ENCODE measurements at places on chromosomes 7 and 10. TPM values are rescaled to one million over a fixed set of nuclear protein-coding genes. Genes with fewer than 3 reads are reported as not detected.

- DNase-seq = no peak
Observed at GRCh38 chr10:50788951-50789945, 49.5 kb downstream of the ASAH2B start.

DNA sequence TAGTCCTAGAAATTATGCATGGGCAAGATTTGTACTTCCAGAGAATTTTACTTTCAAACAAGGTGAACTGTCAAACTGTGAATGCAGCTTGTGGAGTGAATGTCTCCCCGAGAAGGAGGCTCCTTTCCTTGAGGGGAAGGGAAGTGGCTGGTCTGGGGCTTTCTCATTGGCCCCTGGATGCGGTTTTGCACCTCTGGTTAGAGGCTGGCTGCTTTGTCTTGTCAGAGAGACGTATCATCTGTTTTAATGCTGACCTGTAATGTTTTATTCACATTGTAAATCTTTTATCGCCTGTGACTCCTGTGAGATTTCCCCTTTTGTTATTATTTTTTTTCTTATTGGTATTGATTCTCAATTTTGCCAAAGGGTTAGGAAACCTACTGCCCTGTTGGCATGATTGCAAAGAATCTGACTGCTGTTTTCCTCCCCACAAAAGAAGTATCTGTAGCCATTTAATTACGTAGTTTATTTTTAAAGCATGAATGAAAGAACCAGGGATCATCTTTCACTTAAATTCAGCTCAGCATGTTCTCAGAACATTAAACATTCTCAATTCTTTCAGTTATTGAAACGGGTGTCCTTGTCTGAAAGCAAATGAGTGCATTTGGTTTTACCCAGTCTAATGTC lies 238.3 kb upstream of the NFE2L3 start:
- DNase-seq = no peak

DNA sequence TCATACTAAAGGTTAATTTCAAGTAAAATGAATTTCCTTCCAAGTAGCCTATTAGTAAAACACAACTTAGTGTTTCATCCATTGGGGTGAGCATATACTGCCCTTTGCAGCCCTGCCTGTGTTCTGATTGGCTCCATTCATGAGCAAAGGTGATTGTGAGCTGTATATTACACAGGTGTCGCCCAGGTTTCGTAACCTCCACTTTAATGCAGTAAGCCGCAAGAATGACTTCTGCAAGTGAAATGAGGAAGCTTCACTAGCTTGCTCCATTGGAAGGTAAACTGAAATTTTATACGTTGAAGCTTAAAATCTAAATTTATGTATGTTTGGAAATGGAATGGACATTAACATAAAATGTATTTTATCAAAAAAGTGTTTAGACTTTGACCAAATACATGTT lies 24.4 kb downstream of the MTURN start:
- DNase-seq = no peak

GRCh38 chr7:84142726-84143125 lies 51.9 kb downstream of the SEMA3A start:
- no peak for DNase-seq

GRCh38 chr10:77162697-77163096 lies 474.9 kb downstream of the KCNMA1 start:
- no peak for DNase-seq

DNA sequence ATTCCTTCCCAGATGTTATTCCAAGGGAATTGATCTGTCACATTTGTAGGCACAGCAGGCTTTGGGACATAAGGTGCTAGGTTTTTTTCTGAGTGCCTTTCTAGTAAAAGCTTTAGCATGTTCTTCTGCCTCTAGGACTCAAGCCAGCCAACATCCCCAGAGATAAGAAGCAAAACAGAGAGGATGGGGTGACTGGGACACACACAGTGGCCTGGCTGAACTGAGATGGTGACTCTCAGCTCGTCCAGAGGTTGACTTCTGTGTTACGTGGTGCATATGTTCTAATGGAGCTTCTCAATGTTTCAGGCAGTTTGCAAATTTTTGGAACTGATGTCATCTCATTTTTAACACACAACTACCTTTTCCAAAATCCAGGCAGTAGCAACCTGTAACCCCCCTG lies 188.1 kb upstream of the CELF2 start:
- DNase-seq = no peak

DNA sequence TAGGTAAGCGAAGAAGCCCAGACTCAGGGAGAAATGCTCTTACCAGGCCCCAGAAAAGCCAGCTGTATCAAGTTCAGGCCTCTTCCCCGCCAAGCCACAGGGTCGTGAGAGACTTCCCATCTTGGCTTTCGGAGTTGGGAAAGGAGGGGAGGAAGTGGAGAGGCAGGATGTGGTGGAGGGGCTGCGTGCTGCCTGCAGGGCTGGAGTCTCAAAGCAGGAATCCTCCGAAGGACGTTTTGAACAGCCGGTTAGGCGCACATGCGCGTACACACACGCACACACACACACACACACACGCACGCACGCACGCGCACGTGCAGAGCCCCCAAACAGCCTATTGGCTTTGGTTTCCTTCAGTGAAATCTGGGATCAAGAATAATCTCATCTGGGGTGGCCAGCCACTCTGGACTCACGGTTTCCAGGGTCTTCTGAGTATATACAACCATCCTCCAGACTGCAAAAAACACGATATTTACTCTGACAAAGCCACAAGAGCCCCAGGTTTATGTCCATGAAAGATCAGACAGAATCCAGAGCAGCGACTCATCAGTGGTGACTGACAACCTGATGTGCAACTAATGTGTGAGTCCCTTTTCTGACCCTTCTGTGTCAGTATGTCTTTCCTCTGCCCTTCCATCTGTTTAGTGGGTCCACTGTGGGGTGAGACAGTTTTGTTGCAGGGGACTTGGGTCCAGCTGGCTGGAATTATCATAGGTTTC lies 115.0 kb upstream of the ZNF438 start:
- peak; percentile 36 for DNase-seq

GRCh38 chr7:83941300-83941699 lies 253.3 kb downstream of the SEMA3A start:
- DNase-seq = no peak

GRCh38 chr7:2928613-2929311 lies 84.7 kb upstream of the GNA12 start:
- no peak for DNase-seq

GRCh38 chr10:102120991-102121738 lies 997 bp upstream of the LDB1 start:
- DNase-seq = peak; percentile 94

GRCh38 chr10:48469516-48470020 lies 135.3 kb downstream of the ARHGAP22 start:
- no peak for DNase-seq

DNA sequence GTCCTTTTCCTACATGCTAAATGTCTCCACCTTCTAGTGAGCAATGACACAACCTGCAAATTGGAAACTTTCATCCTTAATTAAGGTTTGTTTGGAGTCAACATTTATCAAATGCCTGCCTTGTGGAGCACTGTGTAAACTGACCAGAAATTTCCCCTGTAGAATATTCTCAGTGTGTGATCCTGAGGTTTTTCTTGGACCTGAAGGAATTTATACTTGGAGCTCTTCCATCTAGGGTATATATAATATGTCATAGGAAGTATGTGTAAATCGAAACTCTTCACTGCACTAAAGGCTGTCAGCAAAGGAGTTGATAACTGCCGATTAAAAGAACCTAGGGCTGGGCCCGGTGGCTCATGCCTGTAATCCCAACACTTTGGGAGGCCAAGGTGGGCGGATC lies 152.4 kb downstream of the NSUN6 start:
- DNase-seq = no peak

GRCh38 chr10:132476146-132477065 lies 61.2 kb upstream of the INPP5A start:
- no peak for DNase-seq

- DNase-seq = no peak
Observed at GRCh38 chr7:14793151-14793550, 109.4 kb downstream of the DGKB start.

DNA sequence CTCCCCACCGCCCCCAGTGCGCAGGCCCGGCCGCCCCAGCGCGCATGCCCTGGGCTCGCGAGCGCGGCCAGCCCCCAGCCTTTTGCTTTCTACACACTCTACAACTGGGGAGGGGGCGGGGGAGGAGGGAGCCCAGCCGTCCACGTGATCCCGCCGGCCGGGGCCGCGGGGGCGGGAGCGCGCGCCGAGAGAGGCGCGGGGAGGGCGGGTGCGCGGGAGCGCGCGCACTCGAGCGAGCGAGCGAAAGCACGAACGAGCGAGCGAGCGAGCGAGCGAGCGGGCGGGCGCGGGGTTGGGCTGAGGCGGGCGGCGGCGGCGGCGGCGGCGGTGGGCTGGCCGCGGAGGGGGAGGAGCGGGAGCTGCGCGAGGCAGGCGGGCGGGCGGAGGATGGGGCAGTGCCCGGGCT lies at the start of gene AUTS2:
Gene AUTS2, plus strand, starts transcription at position 395 of the 406 bp plus-strand sequence. CDS start 1,179 bp downstream, outside the sequence.
- peak; percentile 97 for DNase-seq

DNA sequence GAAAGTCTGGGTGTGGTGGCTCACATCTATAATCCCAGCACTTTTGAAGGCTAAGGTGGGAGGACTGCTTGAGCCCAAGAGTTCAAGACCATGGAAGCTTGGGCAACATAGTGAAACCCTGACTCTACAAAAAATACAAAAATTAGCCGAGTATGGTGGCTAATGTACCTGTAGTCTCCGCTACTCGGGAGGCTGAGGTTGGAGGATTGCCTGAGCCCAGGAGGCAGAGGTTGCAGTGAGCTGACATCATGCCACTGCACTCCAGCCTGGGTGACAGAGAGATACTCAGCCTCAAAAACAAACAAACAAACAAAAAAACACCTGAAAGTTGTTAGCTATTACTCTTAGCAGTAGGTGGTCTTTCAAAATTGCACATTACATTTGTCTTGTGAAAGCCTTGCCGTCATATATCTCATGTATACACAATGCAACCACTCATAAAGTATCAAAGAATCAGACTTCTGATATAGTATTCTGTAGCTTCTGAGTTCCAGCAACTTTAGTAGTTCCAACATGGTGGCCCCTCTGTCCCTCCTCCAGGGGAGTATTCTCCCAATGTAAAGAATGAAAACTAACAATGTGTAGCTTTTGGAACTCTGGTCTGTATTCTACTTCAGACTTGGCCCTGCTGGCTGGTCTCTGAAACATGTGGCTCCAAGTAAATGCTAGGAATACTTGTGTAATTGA lies 101.5 kb downstream of the ZNF92 start:
- no peak for DNase-seq

- no peak for DNase-seq
Observed at GRCh38 chr10:24750695-24751094, 27.0 kb upstream of the ARHGAP21 start.

DNA sequence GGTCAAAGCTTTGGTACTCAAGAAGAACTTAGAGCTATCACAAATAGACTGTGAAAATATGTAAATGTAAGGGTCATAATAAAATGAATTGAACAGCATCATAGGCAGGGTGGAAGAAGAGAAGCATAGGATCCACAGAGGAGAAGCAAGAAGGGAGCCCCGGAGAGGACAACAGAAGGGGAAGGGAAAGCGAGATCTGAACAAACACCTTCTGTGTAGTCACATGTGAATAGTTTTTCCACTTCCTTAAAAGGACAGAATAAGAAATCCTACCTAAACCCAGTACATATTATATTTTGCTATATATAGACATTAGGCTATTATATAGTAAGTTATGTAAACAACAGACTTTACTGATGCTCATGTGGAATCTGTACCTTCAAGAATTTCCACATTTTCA lies 160.2 kb downstream of the DKK1 start:
- DNase-seq = no peak

DNA sequence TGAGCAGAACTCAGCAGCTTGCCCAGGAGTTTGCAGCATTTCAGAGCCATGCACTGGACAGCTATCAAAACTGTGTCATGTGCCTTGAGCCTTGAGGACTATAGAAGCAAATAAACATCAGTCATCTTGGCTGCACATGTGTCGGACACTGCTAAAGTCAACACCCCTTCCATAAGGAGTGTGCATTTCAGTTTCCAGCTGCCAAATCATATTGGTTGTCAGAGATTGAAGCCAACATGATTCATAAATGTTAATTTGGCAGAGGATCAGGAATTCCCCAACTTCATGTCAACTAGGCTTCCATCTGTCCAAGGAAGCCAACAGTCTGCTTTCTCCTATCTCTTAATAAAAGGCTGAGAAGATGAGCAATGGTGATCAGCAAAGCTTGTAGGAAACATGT lies 32.8 kb downstream of the SLC16A12 start:
- DNase-seq = no peak

GRCh38 chr7:2261611-2262010 lies 19.6 kb downstream of the NUDT1 start:
- DNase-seq = no peak

DNA sequence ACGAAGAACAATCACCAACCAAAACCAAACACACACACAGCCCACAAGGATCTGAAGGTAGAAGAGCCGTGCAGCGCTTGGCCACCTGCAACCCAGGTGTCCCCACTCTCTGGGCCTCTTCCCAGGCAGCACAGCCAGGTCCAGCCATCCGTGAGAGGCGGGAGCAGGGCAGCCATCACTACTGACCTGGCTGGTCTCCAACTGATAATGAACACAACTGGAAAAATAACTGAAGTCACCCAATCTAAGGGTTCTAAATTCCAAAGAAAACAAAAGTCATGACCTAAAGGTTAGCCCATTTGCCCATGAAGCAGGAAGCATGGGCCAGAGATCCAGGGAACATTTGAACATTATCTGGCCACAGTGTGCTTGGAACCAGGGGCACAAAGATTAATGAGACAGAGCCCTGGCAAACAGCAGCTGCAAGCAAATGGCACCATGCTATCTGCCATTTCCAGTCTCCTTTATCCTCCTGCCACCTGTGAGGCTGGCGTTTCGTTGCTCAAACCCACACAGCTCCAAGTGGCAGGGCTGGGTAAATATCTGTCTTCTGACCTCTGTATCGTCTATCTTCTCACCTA lies 207.9 kb downstream of the TNS3 start:
- DNase-seq = no peak

GRCh38 chr7:158029509-158029908 lies 558.1 kb downstream of the PTPRN2 start:
- no peak for DNase-seq

GRCh38 chr7:75617634-75618234 lies 121.0 kb downstream of the HIP1 start:
- DNase-seq = no peak

Gene SPAG6
- 0.78 TPM for polyA plus RNA-seq

Gene GFRA1
- polyA plus RNA-seq = 29.2 TPM

Gene PRSS37
- polyA plus RNA-seq = 0.30 TPM

Gene ZNF33A
- polyA plus RNA-seq = 39.4 TPM

Gene PRPS1L1
- not detected for polyA plus RNA-seq

Gene ZNF467
- polyA plus RNA-seq = 34.5 TPM

Gene ZNF239
- 12.4 TPM for polyA plus RNA-seq

Gene PPP1R17
- polyA plus RNA-seq = not detected

Gene ARHGEF5
- 25.6 TPM for polyA plus RNA-seq

Gene TBC1D12
- polyA plus RNA-seq = 16.9 TPM

Gene CABCOCO1
- polyA plus RNA-seq = 2.6 TPM

Gene ADAP1
- 20.8 TPM for polyA plus RNA-seq

Gene EPHB4
- polyA plus RNA-seq = 102 TPM

Gene RNLS
- 16.2 TPM for polyA plus RNA-seq
